ENCODE measurements at places on chromosomes 11 and 22.

- DNase-seq: no peak
These were observed 344.6 kb upstream of the C11orf87 start for GRCh38 chr11:109077291-109077920.

GRCh38 chr11:17257196-17257595 lies 19.3 kb upstream of the NUCB2 start:
- no peak for DNase-seq

GRCh38 chr11:115383431-115383830 lies 120.8 kb downstream of the CADM1 start:
- DNase-seq: no peak

GRCh38 chr11:116837231-116838091 lies at the start of gene APOA1:
Gene APOA1 (minus strand): TSS chr11:116837622. CDS start chr11:116837387, 235 bp downstream.
- DNase-seq: peak; percentile 38

- no peak for DNase-seq
These were observed 9.1 kb upstream of the SREBF2 start for GRCh38 chr22:41823797-41824196.

DNA sequence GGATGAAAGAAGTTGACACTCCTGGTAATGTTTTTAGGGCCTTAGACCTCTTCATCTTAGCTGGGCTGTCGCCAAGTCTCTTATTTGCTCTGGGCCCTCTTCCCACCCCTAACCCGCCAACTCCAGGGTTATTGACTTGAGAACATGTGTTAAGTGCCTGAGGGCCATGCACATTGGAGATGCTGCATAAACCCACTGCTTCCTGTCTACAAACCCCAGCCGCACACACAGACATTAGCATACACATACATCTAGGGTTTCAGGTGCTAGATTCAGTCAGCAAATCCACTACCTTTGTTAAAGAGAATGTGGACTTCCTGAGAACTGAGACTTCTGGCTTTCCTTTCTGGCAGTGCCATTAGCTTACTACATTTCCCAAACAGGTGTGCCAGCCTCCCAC lies 817 bp downstream of the PANX3 start:
- no peak for DNase-seq

DNA sequence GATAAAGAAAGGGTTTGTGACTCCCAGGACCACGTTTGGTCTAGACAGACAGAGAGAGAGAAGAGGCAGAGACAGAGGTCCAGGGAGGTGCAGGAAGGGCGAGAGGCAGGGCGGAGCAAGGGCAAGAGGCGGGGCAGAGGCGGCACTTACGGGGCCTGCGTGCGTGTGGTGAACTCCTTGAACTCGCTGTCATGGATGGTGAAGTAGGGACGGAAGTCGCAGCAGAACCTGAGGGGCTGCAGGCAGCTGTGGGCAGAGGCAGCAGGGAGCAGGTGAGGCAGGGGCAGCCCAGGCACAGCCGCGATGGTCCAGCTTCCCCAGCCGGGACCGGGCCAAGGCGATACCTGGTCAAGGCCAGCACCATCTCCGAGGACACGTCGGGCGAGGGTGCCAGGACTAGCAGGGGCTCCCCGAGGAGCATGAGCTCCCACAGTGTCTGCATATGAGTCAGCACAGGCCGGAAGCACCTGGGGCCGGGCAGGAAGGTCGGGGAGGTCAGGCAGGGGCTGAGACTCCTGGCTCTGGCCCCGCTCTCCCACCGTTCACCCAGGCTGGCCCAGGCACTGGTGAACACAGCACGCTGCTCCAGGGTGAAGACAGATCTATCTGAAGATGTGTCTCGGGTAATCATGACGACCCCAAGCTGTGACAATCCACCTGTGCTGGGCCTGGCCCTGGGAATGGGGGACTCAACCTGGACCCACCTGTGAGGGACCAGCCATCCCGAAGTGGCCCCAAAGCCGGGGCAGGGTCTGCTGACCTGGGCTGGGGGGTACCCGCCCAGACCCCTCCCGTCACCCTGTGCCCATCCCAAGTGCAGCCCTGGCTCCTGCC lies 7.2 kb upstream of the PLXNB2 start:
- DNase-seq: no peak

Measured in NT2/D1 (cell line).